ENCODE measurements at places on chromosomes 5 and 9.

DNA sequence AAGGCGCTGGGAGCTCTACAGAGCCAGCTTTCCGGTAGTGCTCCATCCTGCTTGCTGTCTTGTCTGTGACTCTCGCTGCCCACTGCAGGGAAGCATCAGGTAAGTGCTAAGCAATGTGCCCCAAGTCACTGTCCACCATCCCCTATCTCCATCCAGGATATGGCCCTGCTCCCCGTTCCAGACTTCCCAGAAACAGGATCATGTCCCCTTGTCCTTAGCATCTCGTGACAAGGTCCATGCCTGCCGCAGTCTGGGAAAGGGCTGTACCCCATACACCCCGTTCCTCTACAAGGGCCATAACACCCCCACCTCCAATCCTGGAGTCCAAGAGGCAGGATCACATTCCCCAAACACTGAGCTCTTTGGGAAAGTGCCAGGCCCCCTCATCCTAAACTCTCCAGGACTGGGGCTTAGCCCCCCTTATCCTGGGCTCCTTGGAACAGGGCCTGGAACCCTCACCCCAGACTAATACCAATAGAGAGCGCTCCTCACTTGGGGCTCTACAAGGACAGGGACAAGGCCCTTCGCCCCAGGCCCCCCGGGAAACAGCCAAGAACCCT is 566 bp downstream of the RPP25L start:
- DNase-seq, result no peak

- DNase-seq, result no peak
These were observed 69.1 kb downstream of the RIC1 start for GRCh38 chr9:5698004-5698403.

DNA sequence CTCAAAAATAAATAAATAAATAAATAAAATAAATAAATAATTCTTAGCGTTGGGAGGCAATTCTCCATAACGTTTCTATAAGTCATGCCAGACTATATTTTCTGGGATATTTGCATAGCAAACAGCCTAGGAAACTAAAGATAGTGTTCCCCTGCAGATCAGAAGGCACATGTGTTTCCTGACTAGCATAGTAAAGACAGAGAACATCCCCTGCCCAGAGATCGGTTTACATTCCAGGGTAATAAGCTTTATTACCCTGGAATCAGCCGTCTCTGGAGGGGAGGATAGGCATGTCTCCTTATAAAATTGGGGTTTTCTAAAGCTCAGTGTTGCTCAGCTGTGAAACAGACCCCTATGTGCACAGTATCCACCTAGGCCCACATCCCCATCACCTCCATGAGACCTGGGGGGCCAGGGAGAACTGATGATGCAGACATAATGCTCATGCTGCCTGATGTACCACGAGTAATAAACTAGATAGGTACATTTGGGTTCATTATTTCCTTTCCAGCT is 36.9 kb upstream of the IFNK start:
- no peak for DNase-seq

- DNase-seq, result no peak
These were observed 103.0 kb upstream of the ERCC6L2 start for GRCh38 chr9:95772320-95773052.

- DNase-seq, result no peak
These were observed 417.1 kb downstream of the CSNK1G3 start for GRCh38 chr5:123929055-123929474.

DNA sequence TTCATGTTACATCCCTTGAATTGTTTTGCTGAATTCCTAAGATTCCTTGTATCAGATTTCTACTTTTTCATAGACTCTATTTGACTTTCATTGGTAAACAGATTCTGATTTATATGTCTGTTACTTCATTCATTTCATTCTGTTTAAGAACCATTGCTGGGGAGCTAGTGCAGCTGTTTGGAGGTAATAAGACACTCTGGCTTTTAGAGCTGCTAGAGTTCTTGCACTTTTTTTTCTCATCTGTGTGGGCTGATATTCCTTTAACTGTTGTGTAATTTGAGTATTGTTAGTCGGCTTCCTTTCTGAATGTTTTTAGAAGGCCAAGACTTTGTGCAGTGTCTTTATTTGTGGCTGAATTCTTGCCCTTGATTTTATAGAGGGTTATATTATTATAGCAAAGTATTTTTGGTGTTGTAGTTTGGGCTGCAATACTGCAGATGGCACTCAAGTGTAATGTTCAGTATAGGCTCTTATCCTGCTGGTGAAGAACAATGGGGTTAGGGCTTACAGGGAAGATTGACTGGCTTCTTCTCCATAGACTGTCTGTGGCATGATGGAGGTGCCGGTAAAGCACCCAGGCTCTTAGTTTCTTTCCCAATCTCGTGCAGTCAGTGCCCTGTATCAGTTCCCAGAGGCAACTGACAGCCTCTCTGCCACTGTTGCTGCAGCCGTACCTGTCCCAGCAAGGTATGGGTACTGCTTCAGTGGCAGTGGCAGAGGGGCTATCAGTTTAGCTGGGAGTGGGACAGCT is 162.2 kb downstream of the OXCT1 start:
- no peak for DNase-seq

GRCh38 chr9:35697486-35697885 is 7.8 kb upstream of the TPM2 start:
- DNase-seq, result no peak

DNA sequence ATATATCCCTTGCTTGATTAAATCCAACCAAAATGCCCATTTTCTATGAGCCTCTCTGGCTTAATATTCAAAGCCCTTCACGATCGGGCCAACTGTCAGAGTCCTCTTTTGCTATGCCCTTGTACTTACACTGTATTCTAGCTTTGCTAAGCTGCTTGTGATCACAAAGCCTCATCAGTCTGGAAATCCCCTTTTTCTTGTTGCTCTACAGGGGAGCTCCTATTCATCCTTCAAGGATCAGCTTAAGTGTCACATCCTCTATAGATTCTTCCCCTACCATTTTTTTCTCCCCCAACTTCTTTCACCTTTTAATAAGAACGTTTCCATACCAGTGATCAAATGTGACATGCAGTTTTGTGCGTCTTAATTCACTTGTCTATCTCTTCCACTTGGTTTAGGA is 450.4 kb upstream of the CHD1 start:
- DNase-seq, result no peak

DNA sequence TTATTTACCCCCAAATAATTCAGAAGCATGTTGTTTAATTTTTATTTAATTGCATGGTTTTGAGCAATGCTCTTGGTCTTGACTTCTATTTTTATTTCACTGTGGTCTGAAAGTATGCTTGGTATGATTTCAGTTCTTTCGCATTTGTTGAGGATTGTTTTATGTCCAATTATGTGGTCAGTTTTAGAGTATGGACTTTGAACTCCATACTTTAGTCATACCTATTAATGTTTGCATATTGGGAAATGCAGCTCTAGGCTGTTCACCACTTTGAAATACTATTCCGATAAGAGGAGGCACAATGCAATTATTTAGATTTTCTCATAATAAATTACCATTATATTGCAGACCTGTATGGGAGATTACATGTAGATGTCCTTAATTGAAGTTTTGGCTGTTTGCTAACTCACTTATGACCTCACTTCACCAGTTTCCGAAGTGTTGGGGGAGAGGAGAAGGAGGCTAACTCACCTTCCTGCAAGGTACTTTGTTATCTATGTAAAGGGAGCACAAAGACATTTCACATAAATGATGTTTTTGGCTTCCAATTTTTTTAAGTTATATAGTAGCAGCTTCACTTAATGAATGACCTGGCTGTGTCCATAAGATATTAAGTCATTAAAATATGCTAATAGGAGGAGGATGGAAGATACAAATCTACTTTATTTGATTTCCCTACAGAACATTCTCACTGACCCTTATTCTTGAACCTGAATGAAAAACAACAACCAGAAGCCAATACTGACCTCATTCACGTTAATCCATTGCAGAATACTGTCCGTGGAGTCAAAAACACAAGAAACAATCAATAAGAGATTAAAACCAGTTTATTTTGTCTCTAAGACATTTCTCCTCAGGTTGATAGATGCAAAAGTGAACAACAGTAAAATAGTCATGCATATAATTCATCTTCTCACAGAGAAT is 970.3 kb upstream of the ARRDC3 start:
- DNase-seq, result no peak

DNA sequence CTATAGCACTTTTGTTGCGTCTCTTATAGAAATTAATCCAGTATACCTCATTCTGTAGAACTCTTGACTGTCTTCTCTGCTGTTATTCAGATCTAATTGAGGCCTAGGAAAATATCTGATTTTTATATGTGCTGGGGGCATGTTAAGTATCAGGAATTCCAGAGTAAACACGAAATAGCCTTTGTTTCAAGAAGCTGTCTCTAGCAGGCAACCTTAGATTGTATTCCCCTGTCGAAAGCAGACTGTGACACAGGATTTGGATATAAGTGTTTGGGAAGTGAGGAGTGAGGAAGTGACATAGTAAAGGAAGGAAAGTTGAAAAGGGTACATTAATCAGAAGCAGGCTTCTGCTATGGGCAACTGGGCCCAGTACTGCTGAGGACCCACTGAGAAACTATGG is 72.1 kb upstream of the RASA1 start:
- no peak for DNase-seq

DNA sequence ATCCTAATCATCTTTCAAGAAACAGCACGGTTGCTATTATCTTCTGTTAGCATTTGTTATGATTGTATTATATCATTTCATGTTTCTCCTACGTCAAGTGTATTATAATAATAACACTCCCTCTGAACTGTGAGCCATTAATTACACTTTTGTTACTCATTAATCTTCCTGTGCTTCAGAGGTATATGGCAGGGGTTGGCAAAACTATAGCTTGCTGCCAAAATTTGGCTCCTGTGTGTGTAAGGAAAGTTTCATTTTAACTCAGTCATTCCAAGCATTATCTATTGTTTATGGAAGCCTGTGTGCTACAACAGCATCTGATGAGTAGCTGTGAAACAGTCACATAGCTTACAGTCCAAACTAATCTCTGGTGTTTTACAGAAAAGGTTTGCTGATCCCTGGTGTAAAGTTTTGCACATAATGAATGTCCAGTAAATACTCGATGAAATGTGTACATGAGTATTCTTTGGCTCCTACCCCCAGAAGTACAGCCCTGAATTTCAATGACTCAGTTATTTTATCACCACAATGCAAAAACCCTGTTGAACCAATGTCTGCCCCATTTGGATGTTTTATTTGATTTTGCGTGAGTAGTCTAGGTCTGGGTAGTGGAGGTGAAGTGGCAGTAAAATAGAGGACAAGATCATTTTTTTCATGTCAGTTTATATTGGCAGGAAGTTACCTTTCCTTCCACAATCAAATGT is 648.2 kb downstream of the MAT2B start:
- DNase-seq, result no peak

DNA sequence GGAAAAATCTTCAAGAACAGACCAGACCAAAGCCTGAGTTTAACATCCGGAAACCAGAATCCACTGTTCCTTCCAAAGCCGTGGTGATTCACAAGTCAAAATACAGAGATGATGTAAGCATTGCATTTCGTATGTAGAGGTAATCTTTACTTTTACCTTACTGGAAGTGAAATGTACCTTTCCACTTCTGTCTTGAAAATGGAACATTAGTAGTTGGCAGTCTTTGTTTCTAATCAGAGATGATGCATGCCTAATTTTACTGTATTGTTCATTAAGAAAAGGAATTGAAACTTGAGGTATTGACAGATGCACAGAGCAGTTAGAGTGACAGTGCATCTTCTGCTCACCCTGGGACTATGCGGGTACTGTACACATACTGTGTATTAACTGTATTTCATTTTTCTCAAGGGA is 34.6 kb downstream of the HABP4 start:
- peak; percentile 22 for DNase-seq

DNA sequence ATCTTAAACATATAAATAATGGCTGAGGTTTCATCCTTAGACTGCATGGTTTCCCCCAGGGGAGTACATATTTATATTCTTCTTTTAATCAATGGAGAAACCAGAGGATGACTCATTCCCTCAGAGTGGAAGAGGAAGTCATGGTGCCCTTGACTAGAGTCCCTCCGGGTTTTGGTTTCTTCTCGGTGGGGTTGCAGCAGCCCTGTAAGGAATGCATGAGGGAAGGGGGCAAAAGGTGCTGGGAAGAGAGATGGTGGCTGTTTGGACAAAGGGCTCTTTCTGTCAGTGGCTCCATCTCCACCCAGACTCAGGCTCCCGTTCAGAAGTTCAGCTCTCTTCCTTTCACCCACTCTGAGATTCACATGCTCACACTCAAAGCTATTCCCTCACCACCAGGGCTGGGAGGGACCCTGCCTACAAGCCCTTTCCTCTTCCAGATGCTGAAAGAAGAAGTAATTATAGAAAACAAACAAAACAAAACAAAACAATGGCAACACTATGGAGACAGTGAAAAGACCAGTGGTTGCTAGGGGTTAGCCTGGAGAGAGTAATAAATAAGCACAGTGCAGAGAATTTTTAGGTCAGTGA is 129.8 kb upstream of the IL12B start:
- DNase-seq, result no peak

- DNase-seq, result no peak
These were observed 47.5 kb downstream of the ADRB2 start for GRCh38 chr5:148873690-148874485.

DNA sequence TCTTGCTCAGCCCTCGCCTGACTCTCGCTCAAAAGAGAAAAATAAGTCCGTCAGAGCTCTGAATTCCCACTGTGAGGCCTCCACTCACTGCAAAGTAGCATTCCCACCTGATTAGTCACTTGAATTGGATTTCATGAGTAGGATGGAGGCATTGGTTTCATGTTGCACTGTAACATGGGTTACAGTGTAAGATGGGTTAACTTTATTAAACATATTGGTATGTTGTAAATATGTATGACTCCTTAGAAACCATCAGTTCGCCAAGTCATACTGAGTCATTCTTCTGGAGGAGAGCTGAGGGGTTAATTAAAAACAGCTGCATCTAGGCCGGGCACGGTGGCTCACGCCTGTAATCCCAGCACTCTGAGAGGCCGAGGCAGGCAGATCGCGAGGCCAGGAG is 93.8 kb upstream of the BNC2 start:
- no peak for DNase-seq

GRCh38 chr9:114735704-114736103 is 53.7 kb upstream of the TEX48 start:
- no peak for DNase-seq

DNA sequence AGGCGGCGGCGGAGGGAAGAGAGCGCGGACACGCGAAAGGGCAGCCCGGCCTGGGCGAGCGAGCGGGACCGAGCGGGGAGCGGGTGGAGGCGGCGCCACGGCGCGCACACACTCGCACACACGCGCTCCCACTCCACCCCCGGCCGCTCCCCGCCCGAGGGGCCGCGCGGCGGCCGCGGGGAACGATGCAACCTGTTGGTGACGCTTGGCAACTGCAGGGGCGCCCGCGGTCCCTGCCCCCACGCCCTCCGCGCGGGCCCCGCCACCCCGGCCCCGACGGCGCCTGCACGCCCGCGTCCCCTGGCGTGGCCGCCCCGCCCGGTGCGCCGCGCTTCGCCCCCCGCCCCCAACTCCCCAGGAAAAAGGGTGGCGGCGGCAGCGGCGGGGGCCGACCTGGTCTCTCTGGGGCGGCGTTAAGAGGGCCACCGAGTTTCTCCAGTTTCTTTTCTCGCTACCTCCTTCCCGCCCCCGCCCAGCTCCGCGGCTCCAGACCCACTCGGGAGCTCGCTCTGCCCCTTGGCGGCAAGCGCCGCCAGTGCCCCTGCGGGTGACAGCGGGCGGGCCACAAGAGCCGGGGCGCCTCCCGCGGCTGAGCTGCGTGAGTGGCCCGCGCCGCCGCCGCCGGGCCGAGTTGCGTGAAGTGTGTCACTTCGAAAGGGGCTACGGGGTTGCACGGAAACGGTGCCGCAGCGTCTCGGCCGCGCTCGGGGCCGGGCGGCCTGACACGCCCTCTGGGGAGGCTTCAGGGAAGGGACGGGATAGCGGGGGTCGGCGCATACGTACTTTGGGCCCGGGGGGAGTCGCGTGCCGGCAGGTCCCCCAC is at the start of gene NR3C1:
NR3C1 (minus strand) TSS at position 94 of the 823 bp plus-strand sequence. CDS start 2,847 bp downstream, outside the sequence.
- DNase-seq, result peak; percentile 89

GRCh38 chr9:97853056-97853843 is at the start of gene FOXE1:
FOXE1 (plus strand) TSS chr9:97853226; CDS start chr9:97853915, 689 bp downstream.
- no peak for DNase-seq

GRCh38 chr5:143396353-143396940 is 7.0 kb downstream of the NR3C1 start:
- DNase-seq, result no peak

Data from activated T-cell treated with anti-CD3 and anti-CD28 coated beads, Interleukin-2, amount 50 U/mL, for 72 hours (primary cell).